ENCODE measurements at places on chromosomes 16 and 17.

- DNase-seq, result peak; percentile 59
These were observed 7.3 kb downstream of the CDH13 start for GRCh38 chr16:82633964-82634600.

- DNase-seq, result no peak
These were observed 84.7 kb upstream of the ELAC2 start for GRCh38 chr17:13102477-13102876.

- DNase-seq, result no peak
These were observed 33.1 kb downstream of the CACNG3 start for GRCh38 chr16:24289166-24289700.

- no peak for DNase-seq
These were observed 93.7 kb downstream of the SDK2 start for GRCh38 chr17:73550556-73550955.

- DNase-seq, result no peak
These were observed 2.3 kb upstream of the PECAM1 start for GRCh38 chr17:64393000-64393402.

DNA sequence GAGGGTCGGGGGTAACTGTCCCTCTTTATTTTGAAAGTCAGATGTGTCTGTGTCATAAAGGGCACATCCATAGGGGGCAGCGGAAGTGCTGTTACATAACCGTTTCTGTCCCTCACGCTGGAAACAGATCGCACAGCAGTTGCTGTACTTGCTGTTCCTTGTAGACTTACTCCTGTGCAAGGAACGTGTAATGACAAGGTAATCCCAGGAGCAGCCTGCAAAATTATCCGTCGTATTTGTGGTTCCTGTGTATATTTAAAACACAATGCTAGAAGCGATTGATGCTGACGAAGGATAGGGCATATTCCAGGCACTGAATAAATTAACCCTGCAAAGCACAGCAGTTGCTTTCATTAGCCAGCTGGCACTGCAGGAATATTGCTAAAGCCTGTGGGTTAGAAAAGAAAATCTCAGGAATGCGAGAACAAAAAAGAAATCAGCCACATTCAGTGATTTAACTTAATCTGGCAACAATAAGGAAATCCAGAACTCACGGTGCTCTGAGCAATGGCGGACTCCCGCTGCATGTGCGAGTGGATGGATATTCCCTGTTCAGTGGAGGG lies 76.2 kb downstream of the SPECC1 start:
- DNase-seq, result no peak
